Breast epithelium (tissue), 4 donors: ENCODE measurements at places on chromosomes 7 and 10. TPM values are rescaled to one million over a fixed set of nuclear protein-coding genes. Genes with fewer than 3 reads are reported as not detected.
A peak's percentile ranks its signal among the peaks of the same experiment; 100 is the strongest.

DNA sequence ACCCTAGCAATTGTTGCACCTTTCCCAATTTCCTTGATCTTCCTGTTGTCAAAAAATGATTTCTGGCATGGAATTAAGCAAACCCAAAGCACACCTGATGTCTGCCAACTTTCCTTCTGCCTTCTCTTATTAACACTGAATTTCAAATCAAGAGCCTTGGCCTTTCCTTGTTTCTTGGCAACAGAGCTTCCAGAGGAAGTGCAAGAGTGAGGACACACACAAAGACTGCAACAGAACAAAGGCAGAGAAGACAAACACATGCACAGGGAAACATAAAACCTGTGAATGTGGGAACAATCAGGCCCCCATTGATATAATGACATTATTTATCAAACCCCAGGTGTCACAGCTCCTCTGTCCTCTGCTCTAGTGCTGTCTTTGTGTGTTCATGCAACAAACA, 73.0 kb upstream of the IL6 start:
- DNase-seq = no peak

GRCh38 chr7:134121632-134122139, 5.5 kb upstream of the LRGUK start:
- DNase-seq = no peak

- DNase-seq = no peak
Measured at GRCh38 chr10:13049774-13050420, 48.4 kb upstream of the CCDC3 start.

DNA sequence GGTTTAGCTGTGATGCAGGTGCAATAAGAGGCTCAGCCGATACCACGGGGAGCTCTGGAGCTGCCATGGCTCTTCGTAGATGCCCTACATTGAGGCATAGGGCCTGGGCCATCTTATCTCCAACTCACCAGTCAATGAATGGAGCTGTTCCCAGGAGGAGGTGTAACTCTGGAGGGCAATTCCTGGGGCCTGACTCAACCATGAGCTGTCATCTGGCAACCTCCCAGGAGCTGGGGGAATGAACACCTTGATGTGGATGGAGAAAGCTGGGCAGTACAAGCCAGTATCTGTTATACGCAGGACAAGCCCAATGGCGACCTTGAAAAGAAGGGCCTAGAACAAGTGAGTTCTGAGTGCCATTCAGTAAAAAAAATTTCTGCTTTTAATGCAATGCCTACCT, 224.0 kb upstream of the PLXDC2 start:
- DNase-seq = no peak

DNA sequence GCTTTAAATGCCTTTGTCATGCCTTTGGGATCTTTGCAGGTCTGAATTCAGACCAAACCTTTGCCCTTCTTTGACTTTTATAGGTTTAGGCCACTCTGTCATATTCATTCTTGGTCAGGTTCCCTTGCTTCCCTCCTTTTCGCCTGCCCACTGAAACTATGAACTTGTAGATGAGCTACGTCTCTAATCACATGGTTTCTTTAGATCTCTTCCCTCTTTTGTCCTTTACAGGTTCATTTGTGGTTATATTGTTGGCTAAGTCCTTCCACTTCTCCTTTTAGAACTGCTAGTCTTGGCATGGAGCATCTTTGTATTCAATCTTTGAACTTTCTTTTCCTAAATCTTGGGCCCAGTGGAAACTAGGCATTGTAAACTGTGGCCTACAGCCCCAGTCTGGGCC, 104.0 kb upstream of the ZEB1 start:
- no peak for DNase-seq

DNA sequence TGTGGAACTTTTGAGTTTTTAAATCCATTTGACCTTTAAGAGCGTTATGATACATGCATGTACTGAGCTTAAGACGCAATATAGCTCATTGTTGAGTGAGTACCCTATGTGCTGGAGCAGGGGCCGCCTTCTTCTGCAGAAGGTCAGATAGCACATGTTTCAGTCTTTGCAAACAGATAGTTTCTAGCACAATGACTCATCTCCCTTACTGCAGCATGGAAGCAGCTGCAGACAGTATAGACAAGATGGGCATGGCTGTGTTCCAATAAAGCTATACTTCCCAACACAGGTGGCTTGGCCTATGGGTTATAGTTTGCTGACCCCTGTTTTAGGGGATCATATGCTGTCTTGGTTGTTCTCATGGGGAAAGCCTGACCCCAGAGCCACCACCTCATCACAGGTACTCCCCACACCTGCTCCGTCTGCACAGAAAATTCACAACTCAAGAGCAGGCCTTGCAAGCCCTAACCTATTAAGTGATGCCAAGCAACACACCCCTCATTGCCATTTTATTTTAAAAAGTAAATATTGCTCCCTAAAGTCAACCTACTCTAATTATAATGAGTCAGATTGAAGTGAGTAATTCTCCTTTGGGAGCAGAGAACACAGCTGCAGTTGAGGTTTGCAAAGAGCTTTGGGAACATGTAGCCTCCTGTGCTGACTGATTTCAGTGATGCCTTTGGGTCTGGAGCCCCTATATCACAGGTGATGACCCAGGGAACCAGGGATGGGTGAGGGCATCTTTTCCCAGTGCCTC, 330.1 kb downstream of the PAXIP1 start:
- DNase-seq = no peak

GRCh38 chr7:164882-165660, 27.3 kb upstream of the FAM20C start:
- DNase-seq = no peak

DNA sequence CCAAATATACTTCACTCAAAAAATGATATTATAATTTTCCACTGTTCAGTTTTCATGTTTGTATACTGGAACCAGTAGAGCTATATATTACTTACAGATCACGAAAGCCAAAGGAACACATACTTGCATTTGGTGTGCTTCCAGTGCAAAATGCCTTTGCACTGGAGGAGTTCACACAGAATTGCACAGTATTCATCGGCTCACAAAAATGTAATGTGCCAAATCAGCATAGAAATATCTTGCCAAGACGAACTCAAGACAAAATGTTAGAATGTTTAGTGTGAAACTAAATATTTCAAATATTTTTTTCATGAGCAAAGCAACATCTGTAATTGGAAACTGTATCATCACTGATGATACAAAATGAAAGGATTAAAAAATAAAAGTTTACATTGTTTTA, 646.2 kb upstream of the SEMA3D start:
- DNase-seq = no peak

GRCh38 chr10:11931038-11931437, 107.9 kb downstream of the PROSER2 start:
- DNase-seq = no peak

GRCh38 chr10:69065406-69066361, 22.2 kb upstream of the SRGN start:
- DNase-seq = no peak

DNA sequence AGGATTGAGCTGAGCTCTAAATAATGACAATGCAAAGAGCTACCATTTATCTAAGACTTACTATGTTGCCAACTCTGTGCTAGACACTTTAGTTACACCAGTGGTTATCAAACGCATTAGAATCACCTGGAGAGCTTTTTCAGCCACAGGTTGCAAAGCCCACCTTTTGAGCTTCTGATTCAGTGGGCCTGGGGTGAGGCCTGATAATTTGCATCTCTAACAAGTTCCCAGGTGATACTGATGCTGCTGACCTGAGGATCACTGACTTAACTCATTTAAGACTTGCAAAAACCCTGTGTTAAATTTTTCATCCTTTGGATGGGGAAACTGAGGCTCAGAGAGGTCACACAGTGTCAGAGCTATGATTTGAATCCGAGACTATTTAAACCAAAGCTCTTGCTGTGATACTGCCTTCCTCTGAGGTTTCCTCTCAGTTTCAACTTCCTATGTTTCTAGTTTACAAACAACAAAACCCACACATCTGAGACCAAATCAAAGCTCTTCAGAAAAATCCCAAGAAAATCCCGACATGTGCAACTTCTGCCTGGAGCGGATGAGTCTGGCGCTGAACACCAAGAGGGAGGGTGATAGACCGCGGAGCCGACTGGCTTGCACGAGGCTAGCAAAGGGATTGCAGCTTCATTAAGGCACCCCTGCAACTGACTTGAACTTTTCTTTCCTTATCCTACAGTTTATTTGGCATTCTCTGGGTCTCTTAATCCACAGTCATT, 124.9 kb downstream of the CYP26A1 start:
- DNase-seq = no peak

DNA sequence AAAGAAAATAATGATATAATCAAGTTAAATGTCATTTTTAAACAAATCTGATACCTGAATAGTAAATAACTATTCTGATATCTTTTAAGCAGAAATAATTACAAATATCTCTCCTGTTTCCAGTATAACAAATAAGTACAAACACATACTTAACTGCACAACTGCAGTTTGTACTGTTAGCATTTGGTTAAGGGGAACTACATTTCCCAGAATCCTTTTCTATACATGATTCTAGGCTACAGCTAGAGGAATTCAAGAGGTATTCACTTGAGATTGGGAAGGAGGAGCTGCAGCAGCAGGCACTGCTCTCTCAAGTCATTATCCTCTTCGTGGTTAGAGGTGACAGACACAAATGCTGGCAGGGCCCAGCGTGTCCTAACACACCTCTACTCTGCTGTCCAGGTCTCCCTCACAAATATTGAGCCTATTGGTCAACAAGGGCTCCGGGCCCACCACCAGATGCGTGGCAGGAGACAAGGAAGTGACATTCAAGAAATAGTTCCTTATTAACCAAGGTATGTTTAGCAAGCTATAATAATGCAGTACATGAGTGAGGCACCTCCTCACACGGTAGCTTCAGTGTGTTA, 255.1 kb upstream of the MKLN1 start:
- DNase-seq = no peak

- DNase-seq = no peak
Measured at GRCh38 chr10:1378473-1378872, 322.3 kb downstream of the WDR37 start.

GRCh38 chr10:73577788-73578187, 13.4 kb downstream of the USP54 start:
- DNase-seq = peak; percentile 75

The LAMB4 gene
- total RNA-seq = 0.48 TPM

The PIP gene
- total RNA-seq = 1,201 TPM

The FRMD4A gene
- 34.4 TPM for total RNA-seq

The FRMPD2 gene
- total RNA-seq = 4.6 TPM

The CDNF gene
- total RNA-seq = 2.9 TPM

The PKD1L1 gene
- total RNA-seq = 0.32 TPM
